ENCODE measurements at places on chromosomes 3 and 15.

DNA sequence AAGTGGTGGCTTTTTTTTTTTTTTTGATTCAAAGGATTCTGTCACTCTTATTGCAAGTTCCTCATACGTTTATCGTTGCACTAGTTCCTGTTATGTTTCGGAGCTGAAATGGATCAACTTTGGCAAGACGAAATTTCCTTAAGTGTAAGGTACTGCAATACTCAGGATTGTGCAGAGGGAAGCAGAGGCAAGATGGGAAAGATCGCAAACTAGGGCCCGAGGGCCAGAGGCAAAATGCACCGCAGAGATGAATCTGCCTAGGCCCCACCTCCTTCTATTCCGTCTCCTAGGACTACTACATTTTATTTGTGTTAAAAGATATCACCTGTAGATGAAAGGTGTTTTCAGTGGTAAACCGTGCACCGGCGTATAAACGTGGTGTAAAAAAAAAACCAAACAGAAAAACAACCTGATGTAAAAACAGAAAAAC lies 331 bp downstream of the RNU6-1 start:
- no peak for DNase-seq

GRCh38 chr3:193836918-193837317 lies 243.9 kb downstream of the OPA1 start:
- DNase-seq, result no peak

GRCh38 chr15:52423852-52424251 lies 104.8 kb downstream of the MYO5A start:
- no peak for DNase-seq

DNA sequence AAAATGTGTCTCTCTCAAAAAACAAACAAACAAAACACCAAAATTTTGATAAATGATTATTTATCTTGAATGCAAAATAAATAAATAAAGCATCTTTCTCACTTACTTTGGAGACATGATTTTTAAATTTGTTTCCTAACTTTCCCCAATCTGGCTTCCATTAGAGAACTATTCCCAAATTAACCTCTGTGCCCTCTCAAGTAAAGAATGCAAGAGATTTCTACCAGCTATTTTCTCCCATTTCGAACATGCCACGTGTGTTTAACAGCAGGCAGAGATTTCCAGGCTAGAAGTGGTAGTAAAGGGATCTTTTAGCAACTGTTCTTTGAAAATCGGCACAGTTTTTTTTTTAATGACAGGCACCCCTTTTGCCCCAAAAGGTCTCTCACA lies 269.1 kb downstream of the SHQ1 start:
- DNase-seq, result no peak

- no peak for DNase-seq
Observed at GRCh38 chr3:154421083-154421482, 8.9 kb downstream of the GPR149 start.

GRCh38 chr3:61110576-61110975 lies 140.7 kb downstream of the FHIT start:
- DNase-seq, result no peak

GRCh38 chr3:194201953-194202666 lies 66.2 kb downstream of the HES1 start:
- no peak for DNase-seq

DNA sequence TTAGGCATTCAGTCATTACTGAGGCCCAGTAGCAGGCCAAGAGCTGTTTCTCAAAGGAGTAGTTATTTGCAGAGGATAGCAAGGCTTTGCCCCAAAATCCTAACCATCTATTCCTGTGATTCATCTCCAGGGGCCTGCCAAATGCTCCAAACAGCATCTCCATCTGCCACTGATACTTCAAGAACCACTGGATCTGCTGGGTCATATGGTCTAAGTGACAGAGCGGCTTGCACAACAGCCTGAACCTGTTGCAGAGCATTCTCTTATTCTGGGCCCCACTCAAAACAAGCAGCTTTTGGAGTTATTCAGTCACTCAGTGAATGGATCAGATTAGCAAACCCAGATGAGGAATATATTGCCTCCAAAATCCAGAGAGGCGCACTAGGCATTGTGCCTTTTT lies 68.8 kb upstream of the ALDH1A3 start:
- DNase-seq, result no peak

DNA sequence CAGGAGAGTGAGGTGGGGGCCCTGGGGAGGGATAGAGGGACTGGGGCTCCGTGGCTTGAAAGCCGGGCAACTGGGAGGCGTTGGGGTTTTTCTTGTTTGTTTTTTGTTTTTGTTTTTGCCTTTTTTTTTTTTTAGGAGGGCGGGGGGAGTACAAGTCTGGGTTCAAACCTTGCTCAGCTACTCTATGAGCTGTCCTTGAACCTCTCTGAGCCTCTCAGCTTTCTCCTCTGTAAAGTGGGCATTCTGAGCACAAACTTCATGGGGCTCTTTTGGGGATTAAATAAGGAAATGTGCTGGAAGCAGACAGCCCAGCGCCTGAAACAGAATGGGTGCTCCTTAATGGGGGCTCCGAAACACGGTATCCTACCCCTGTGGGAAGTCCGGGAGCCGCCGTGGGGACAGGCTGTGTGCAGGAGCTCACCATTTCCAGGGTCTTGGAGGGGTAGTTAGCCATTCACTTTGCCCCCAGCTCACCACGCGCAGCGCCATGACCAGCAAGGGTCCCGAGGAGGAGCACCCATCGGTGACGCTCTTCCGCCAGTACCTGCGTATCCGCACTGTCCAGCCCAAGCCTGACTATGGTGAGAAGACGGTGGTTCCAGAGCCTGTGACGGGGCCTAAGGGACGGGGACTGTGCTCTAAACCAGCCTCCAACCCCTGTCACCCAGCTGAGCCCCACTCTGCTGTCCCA lies 388 bp downstream of the ACY1 start:
- DNase-seq, result no peak

- DNase-seq, result no peak
Observed at GRCh38 chr3:135033737-135034136, 238.7 kb downstream of the EPHB1 start.

- no peak for DNase-seq
Observed at GRCh38 chr15:67130673-67131601, 65.5 kb downstream of the SMAD3 start.

- DNase-seq, result no peak
Observed at GRCh38 chr15:64016257-64016656, 30.0 kb downstream of the DAPK2 start.

- no peak for DNase-seq
Observed at GRCh38 chr3:45874677-45875346, 11.5 kb upstream of the CCR9 start.

GRCh38 chr3:9676785-9677184 lies 26.8 kb upstream of the CPNE9 start:
- DNase-seq, result no peak

DNA sequence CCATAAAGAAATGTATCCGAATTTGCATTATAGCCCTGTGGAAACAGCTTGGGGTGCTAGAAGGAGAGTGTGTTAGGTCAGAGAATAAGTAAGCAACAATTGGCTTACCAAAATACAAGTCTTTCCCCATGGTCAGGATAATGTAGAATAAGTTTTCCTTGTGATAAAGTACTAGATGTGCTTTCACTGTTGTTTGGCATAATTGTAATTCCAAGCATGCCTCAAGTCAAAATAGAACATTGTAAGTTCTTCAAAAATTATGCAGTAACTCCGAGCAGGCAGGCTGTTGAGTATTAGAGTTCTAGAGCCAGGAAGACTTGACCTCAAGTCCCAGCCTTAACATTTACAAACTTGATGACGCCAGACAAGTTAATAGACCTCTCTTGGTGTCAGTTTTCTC lies 242.0 kb downstream of the TUSC7 start:
- no peak for DNase-seq

- DNase-seq, result no peak
Observed at GRCh38 chr3:53193466-53194209, 32.6 kb downstream of the PRKCD start.

DNA sequence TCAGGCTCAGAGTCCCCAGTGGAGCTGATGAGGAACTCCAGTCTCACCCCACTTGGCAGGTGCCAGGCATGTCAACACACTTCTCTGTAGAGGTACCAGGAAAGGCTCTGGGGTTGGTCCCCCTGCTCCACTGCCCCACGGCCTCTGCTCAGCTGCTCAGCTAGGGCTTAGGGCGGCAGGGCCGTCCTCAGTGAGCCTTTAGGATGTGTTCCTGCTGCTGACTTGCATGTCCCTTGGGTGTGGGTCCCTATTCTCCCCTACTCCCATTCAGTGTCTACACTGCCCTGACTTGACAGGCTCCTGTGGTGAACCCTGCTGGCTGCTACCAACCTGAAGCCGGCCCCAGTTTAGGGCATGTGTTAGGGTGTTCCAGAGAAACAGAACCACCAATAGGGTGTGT lies 17.9 kb upstream of the POLG start:
- DNase-seq, result no peak

DNA sequence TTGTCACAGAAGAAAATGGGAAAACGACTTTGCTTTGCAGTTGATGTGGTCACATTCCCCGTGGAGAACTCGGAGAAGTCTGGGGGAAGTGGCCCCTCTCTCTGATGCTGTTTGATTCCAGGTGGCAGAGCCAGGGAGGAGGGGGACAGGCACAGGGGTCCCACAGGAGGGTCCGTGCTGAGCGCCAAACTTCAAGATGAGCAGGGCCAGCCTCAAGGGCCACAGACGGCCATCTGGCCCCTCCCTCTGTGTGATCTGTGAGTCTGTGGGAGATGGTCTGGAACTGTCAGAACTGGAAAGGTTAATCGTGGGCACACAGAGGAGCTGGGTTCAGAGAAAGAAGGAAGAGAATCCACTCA lies 23.1 kb upstream of the CORO2B start:
- no peak for DNase-seq

DNA sequence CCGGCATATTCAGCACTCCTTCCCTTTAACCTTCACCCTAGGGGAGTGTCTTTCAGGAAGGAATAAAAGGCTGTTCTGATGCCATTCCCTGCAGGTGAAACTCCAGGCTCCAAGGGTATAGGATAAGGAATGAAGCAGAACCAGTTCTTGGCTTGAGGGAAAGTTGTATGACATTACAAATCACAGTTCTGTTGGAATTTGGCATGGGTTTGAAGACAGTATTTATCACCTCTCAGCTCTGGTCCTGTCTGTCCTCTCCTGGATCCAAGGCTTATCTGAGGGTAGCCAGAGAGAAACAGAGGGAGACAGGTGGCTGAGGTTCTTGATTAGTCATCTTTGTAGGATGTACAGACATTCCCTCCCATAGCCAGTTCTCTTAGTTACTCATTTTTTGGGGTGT lies 37.1 kb downstream of the RAB11A start:
- DNase-seq, result no peak

DNA sequence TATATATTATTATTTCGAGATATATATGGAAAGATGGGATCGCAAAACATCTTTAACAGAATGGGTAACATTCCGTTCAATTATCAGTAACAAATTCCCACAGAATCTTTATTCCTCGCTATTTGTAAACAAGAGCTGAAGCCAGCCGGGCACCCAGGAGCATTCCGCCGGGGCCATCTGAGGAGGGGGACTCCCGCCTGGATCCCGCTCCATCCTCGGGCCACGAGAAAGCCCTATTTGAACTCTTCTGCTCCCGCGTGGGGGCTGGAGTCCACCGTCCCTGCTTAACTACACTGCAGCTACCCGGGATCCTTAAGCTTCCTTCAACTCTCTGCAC lies 687 bp downstream of the GPR176 start:
- DNase-seq, result no peak

- DNase-seq, result no peak
Observed at GRCh38 chr3:42498791-42499477, 3.5 kb upstream of the VIPR1 start.

DNA sequence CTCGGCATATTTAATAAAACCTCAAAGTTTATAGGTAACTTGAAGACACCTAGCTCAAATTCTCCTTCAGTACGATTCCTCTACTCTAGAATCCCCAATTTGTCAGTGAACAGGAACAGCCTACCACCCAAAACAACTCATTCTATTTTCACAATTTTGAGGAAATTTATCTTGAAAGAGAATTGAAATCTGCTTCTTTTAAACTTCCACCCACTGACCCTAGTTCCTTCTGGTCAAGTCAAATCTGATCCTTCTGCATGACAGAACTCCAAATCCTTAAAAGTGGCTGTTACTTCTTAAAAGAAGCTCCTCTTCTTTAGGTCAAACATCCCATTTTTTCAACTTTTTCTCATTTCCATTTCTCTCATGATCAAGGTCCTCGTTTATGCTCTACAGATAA lies 4.4 kb downstream of the GABPB1 start:
- no peak for DNase-seq

DNA sequence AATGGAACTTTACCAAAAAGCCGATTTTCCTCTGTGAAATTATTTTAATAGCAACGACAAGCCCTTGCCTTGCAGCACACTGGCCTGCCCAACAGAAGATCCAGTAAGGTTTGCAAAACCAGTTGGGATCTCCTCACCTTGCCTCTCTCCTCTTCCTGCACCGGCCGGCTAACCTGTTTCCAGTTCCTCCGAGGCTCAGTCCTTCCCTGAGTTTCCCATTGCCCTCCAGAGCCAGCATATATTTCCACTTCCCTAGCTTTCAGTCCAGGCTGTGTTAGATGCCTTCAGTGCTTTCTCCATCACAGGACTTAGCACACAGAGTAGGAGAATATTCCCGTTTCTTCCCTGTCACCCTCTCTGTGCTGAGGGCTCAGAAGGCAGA lies 60.3 kb downstream of the NOX5 start:
- no peak for DNase-seq

- no peak for DNase-seq
Observed at GRCh38 chr3:168422843-168423242, 327.1 kb upstream of the GOLIM4 start.

DNA sequence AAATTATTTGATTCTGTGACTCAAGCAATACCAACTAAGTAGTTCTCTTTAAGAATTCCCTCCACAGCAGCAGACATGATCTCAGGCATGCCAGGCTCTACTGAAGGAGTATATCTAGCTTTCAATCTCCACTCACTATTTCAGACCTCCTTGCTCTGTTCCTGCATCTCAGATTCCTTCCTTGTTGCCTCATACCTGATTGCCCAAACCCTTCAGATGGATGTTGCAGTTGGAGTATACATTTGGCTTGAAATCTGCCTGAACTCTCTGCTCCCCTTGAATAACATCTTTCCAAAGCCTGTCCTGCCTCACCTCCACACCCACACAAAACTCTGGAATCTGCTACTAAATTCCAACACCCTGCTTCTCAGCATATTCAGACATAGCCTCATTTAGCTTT lies 19.8 kb upstream of the TM4SF4 start:
- DNase-seq, result no peak

DNA sequence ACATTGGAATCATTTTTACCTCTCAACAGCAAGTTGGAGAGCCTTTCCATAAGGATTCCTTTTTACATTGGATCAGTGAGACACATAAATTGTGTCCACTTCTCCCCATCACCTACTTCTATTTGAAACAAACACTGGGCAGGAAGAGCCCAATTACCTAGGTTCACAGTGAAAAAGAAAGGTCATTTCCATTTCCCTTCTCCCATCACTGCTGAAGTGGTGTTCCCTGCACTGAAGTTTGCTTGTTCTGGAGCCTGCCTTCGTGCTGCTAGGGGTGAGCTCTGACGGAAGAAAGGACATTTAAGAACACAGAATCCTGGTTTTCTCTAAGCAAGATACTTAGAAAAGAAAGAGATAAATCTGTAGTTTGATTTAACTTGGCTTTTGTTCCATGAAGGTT lies 123.8 kb upstream of the ZBTB20 start:
- no peak for DNase-seq

GRCh38 chr15:28977377-28978010 lies 91.7 kb downstream of the APBA2 start:
- DNase-seq, result no peak

Data from stimulated activated CD8-positive, alpha-beta memory T cell treated with anti-CD3 and anti-CD28 coated beads, Interleukin-7, amount 100 ng/mL, for 1 hour (primary cell).